Smooth muscle cell of bladder (primary cell): ENCODE measurements at places on chromosomes 4 and X. TPM values are rescaled to one million over a fixed set of nuclear protein-coding genes. Genes with fewer than 3 reads are reported as not detected.

The CLGN gene
- total RNA-seq, result 5.8 and 7.5 TPM in 2 replicates

The BOD1L1 gene
- total RNA-seq, result 26.3 and 26.9 TPM in 2 replicates

The NSUN7 gene
- under 0.01 TPM in 1 of 2 replicates, not detected in the other for total RNA-seq

The OPRPN gene
- total RNA-seq, result not detected in 2 replicates
